ENCODE measurements at places on chromosomes 4 and X. TPM values are rescaled to one million over a fixed set of nuclear protein-coding genes. Genes with fewer than 3 reads are reported as not detected.

- no peaks in the 10 kb centered on the region for H3K36me3 ChIP-seq
- H3K27me3 ChIP-seq, result no peaks in the 10 kb centered on the region
- DNase-seq, result no peak
- H3K4me1 ChIP-seq, result no peaks in the 10 kb centered on the region
Observed at GRCh38 chr4:187283201-187283955, 559.7 kb upstream of the FAT1 start.

GRCh38 chr4:156019246-156019645 lies 65.6 kb upstream of the CTSO start:
- no peak overlapping the region for H3K4me3 ChIP-seq
- H3K27me3 ChIP-seq, result no peaks in the 10 kb centered on the region
- no peak for DNase-seq
- H3K27ac ChIP-seq, result peak overlapping the region; percentile 29

- H3K27me3 ChIP-seq, result no peaks in the 10 kb centered on the region
- peaks cover 73% of the 10 kb centered on the region for H3K36me3 ChIP-seq
- H3K27ac ChIP-seq, result no peak overlapping the region
- no peaks in the 10 kb centered on the region for H3K4me1 ChIP-seq
- no peak overlapping the region for H3K4me3 ChIP-seq
- no peak for DNase-seq
Observed at GRCh38 chr4:113260688-113261087, 211.2 kb downstream of the ANK2 start.

DNA sequence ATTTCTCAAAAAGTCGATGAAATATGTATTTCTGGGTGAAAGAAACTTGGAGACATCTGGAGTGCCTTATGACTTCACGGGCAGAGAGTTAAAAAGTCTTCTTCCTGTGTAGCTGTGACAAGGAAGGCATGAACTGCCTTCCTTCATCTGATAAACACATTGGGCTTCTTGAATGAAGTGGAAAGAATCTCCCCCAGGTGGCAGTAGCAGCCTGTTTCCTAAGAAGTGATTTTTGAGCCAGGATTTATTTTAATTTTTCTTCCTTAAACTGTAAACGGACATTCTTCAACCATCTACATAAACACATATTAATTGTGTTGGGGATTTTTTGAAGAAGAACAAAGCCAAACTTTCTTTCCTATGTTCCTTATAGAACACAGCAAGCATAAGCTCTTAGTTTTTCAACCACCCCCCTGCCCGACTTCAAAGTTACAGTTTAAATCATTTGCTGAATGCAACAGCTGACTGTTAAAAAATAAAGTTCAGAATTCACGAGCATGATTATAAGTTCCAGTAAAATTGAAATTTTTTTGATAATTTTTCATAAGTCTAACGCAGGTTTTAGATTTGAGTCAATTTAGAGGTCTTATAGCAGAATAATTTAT lies 980 bp upstream of the GIMD1 start:
- H3K27me3 ChIP-seq, result no peaks in the 10 kb centered on the region
- no peaks in the 10 kb centered on the region for H3K4me1 ChIP-seq
- peak; percentile 72 for DNase-seq
- no peak overlapping the region for H3K4me3 ChIP-seq
- no peaks in the 10 kb centered on the region for H3K36me3 ChIP-seq
- H3K27ac ChIP-seq, result no peak overlapping the region

GRCh38 chr4:99506781-99507180 lies 4.0 kb upstream of the C4orf17 start:
- no peaks in the 10 kb centered on the region for H3K27me3 ChIP-seq
- H3K27ac ChIP-seq, result no peak overlapping the region
- no peak overlapping the region for H3K4me3 ChIP-seq
- no peak for DNase-seq

Gene MAGT1
- total RNA-seq, result 40.0 TPM

Gene GPR82
- not detected for total RNA-seq
